GOT3 (cell line): ENCODE measurements at places on chromosomes 13 and 19.

DNA sequence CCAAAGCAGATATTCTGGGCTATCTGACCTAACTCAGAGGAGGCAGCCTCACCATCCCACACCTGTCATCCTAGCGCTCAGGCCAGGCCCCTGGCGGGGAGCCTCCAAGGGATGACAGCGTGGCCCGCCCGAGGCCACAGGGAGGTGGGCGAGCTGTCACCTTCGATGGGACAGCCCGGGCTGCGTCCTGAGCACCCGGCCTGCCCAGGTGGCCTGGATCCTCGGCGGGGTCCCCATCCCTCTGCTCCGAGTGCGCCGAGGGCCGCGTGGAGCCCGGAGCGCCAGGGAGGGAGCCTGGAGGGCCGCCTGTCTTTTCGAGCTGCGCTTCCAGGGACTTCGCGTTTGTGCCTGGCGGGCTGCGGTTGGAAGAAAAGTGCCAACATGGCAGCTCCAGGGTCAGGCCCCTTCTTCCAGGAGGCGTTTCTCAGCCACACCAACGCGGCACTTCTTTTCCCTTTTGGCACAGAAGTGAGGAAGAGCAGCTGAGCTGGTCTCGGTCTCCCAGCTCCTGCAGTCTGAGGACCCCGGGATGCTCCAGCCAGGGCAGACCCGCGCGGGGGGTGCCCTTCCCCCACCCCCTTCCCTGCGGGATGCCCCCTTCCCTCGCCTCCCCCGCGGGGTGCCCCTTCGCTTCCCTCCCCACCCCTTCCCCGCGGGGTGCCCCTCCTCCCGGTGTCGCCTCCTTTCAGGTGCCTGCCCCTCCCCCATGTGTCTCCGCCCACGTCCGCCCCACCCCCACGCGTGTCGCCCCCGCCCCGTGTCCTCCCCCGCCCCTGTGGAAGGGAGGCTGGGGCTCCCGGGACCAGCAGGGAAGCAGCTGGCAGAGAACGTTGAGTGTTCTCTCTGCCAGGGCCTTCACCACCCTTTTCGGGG, 42.3 kb downstream of the GJA3 start:
- DNase-seq = no peak

DNA sequence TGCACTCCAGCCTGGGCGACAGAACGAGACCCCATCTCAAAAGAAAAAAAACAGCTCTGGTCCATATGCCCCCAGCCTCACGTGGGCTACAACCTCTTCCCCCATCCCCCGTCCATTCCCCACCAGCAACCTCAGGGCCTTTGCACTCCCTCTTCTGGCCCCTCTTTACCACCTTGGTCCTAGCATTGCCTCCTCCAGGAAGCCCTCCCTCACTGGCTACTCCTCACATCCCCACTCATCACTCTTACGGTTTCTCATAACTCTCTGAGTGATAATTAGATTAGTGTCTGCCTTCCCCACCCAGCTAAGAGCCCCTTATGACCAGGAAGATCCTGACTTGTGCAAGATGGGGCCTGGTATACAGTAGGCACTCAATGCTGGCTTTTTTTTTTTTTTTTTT, 30.8 kb downstream of the IL12RB1 start:
- DNase-seq = no peak

DNA sequence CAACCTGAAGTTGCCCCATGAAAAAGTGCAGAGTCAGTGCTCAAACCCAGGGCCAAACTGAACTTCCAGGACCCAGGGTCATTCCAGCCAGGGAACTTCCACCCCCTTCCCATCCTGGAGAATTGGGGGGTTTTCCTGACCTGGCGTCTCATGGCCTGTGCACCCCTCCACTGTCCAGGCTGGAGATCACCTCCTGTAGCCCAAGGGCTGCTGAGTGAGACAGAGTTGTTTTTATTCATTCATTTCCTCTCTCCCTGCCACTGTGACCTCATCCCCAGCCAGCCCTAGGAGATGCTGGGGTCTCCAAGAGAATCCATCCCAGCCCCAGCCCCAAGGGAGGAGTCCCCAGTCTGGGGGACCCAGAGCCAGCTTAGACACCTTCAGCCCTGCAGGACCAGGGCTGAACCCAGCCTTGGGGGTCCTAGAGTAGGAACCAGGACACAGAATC, 4.2 kb downstream of the FCHO1 start:
- DNase-seq = no peak

DNA sequence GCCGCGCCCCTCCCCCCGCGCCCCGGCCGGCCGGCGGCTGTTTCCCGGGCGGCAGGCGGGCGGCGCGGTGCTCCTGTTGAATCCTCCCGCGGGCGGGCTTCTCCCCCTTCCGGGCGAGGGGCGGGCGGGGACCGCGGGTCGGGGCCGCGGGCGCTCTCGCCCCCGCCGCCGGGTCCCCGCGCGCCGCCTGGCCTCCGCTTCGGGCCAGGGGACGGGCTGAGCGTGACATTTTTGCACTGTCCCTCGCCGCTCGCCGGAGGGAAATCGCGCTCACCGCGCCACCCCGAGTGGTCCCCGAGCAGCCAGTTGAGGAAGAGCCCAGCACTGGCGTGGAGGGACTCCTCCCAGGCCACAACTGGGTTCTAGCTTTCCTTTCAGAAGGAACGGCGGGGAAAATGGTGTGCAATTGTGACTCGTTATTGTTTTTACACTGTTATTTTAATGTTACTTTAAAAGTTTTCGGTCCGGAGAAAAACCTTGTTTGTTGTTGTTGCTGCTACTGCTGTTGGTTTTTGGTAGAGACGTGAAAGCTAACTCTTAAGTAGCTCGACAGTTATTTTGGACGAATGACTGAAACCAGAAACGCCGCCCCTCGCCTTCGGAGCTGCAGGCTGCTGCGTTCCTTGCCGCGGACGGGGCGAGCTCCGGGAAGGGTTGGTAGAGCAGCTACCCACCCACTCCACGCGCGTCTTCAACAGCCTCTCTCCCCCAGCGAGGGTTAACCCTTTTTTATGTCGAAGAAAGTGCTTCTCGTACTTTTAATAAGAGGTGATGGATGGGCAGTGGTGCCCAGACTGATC, 959 bp downstream of the PDS5B start:
- no peak for DNase-seq

- DNase-seq = no peak
Measured at GRCh38 chr19:32091241-32091640, 254.2 kb upstream of the ZNF507 start.

GRCh38 chr13:23462815-23463559, 29.5 kb upstream of the SACS start:
- no peak for DNase-seq

DNA sequence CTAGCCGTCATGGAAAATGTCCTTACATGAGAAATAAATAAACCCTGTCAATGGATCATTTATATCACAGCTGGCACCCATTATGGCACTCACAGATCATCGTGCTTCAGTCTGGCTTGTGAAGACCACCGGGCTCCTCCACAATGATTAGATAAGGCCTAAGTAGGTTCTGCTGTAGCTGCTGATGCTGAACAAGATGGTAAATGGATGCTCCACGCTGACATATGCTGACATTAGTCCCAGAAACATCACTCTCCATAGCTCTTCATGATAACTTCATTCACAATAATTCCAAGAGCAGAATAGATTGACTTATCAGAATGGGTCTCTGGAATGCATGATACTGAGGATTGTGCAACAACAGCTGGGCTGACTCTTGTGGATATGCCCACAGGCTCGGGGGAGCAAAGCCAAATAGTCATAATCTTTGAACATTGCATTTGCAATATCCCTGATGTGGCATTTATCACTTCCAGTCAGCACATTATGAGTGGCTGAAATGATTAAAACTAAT, 63.8 kb upstream of the RXFP2 start:
- no peak for DNase-seq

DNA sequence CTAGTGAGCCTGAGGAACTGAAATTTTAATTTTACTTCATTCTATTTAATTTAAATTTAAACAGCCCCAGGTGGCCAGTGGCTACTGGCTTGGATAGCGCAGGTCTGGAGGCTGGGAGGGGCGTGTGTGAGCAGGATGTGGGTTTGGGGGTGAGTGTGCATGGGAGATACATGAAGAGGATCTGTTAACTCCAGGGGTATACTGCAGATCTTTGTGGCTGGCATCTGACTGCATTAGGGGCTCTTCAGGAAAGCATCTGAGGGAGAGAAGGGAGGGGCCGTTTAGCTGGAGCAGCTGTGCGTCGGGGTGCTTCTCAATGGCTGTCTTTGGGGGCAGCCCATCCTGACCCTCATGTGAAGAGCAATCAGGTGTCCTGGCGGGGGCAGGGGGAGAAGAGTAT, 6.8 kb downstream of the SHANK1 start:
- DNase-seq = no peak

DNA sequence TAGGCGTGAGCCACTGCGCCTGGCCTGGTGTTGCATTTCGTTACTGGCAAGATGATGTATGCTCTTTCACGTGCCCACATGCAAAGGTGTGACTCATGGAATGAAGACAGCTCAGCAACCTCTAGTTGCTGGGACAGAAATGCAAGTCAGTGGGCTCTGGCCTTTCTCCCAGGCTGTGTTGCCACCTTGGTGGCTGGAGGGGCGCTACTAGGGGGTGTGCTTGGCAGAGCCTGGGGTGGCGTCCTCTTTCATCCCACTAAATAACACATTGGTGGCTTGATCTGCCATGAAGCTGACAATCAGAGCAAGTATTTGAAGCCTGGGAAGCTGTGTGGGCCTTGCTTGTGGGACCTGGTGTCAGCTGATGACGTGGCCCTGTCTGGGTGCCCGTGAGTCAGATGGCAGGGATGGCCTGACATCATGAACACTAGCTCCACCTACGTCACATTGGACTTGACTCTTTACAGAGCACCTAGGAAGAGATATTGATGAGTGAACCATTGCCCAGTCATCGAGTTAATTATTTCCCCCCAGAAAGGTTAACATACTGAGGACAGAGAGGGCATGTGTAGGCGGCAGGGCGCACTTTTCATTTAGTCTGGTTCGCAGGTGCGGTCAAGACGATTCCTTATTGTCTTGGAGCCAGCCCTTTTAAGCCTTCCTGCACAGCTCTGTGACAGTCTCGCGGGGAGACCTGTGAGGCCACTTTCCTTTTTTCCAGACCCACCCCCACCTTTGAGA, 154.2 kb downstream of the TM9SF2 start:
- DNase-seq = no peak

DNA sequence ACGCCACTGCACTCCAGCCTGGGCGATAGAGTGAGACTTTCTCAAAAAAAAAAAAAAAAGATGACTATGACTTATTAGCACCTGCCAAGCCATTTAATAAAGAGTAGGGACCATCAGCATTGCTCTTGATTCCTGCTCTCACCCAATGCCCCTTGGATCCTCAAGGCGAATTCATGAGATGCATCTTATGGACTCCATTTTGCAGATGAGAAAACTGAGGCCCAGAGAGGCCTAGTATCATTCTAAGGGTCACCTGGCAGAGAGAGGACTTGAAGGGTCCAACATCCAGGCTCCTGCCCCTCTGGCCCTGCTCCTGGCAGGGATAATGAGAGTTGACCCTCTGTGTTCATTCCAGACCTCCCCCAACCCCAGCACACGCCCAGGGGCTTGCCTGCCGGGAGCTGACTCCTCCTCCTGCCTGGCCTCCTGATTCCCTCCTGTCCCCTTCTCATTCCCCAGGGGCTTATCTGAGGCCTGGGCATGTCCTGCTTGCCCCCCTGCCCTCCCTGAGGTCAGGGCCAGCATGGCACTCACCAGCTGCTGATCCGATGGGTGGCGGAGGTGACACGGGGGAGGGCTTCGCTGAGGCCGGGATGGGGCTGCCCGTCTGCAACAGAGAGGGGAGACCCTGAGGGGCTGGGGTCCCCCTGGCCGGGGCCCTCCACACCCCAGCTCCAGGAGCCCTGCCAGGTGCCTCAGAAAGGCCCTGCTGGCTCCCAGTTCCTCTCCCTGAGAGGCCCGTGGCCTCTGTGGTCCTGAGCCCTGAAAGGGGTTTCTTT, 7.4 kb downstream of the WIZ start:
- DNase-seq = no peak

DNA sequence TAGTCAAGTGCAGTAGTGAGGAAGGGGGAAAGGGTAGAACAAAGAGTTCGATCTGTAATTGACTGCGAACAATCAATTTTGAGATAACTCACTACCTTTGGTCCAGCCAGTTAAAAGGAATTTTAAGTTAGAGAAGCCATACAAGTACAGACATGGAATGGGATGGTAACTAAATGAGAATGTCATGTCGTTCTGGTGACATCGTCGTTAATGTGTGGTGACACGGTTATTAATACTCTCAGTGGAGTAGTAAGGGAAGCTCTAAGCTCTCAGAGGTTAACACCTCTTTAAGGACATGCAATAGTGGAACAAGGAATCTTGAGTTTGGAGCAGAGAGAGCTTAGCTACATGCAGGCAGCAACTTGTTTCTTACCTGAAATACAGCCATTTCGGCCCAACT, 154.9 kb upstream of the KLF12 start:
- DNase-seq = no peak

GRCh38 chr13:101303521-101303920, 112.8 kb downstream of the NALCN start:
- DNase-seq = no peak

DNA sequence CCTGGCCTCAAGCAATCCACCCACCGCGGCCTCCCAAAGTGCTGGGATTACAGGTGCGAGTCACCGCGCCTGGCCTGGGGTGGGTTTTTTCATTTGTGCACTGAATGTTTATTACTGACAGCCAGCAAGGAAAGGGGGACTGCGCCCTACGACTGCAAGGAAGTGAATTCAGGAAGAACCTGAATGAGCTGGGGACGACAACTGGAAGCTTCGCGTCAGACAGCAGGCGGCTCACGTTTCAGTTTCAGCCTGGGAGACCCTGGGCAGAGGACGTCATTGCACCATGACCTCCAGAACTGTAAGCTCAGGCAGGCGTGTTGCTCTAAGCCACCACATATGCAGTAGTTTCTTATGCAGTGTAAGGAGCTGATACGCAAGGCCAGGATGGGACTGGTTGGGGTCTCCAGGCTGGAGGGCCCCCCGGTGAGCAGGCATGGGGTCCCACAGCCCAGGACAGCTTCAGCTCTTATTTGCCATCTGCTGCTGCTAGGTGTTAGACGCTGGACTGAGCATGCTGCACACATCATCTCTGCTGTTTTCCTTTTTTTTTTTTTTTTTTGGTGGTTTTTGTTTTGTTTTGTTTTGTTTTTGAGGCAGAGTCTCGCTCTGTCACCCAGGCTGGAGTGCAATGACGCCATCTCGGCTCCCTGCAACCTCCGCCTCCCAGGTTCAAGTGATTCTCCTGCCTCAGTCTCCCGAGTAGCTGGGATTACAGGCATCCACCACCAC, 66.6 kb downstream of the GADD45B start:
- DNase-seq = no peak

DNA sequence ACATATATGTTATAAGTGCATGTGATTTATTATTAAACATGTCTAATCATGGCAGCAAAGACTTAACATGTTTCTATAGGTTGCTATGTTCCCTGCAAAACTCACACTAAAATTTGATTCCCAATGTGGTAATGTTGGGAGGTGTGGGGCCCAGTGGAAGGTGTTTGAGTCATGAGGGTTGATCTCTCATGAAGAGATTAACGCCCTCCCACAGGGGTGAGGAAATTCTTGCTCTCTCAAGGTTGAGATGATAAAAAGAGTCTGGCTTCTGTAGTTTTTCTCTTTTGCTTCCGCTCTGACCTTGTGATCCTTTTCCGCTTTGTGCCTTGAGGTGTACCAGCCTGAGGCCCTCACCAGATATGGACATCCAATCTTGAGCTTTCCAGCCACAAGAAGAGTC, 737.5 kb upstream of the SLITRK5 start:
- DNase-seq = no peak

- DNase-seq = peak; percentile 48
Measured at GRCh38 chr19:30682999-30683536, 310.9 kb downstream of the ZNF536 start.
